ENCODE measurements at places on chromosomes 5 and 9. TPM values are rescaled to one million over a fixed set of nuclear protein-coding genes. Genes with fewer than 3 reads are reported as not detected.

TMEM215 gene
- 0.02 TPM for polyA plus RNA-seq

GOLGA2 gene
- polyA plus RNA-seq: 45.0 TPM

DNA sequence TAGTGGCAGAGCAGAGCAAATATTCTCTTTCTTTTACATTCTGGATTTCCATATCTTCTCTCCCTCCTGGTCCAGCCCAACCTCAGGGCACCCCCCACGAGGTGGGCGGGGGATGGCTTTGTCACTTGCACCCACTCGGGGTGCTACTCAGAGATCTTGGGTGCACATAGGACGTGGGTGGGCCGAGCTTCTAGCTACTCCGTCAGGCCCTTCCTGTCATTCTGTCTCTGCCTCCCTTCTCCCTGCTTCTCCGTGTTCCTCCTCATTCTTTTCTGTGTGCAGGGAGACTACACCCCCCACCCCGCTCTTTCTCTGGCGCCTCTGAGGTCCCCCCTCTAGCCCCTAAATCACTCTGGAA, 19.5 kb downstream of the PCDHGC5 start:
- DNase-seq: no peak
- H3K36me3 ChIP-seq: no peaks in the 10 kb centered on the region
- no peak overlapping the region for H3K4me3 ChIP-seq
- H3K4me1 ChIP-seq: peaks cover 38% of the 10 kb centered on the region
- H3K27me3 ChIP-seq: peaks cover 40% of the 10 kb centered on the region

GRCh38 chr5:1465117-1465516, 19.9 kb upstream of the SLC6A3 start:
- no peaks in the 10 kb centered on the region for H3K27me3 ChIP-seq
- no peaks in the 10 kb centered on the region for H3K4me1 ChIP-seq
- DNase-seq: no peak
- H3K4me3 ChIP-seq: no peak overlapping the region
- H3K36me3 ChIP-seq: peaks cover 46% of the 10 kb centered on the region

DNA sequence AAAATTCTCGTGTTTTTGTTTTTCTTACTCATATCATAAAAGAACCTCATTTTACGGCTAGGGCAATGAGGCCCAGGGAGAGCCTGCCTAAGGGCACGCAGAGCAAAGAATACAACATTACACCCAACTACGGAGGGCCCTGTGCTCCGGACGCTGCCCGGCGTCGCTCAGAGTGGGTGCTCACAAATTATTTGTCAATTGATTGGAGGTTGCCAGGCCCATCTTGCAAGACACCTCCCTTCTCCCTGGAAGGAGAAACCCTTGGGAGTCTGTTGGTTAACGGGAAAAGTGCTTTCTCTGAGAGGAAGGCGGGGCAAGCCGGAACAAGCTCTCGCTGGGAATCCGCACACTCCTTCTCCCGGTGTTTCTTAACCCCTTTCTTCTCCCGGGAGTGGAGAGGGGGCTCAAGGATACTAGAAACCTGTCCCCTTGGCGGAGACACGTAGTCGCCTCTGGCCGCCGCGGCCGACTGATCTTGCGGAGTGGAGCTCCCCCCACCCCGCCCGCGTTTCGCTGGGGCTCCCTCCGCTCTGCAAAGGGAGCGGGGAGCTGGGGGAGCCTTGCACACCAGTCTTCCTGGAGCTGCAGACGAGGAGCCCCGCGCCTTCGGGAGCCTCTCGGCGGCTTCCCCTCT, 599.3 kb upstream of the SGCD start:
- no peak overlapping the region for H3K4me3 ChIP-seq
- no peak overlapping the region for H3K27ac ChIP-seq
- DNase-seq: no peak
- H3K4me1 ChIP-seq: peaks cover 2% of the 10 kb centered on the region

GRCh38 chr5:38931731-38932130, 85.9 kb downstream of the OSMR start:
- no peak overlapping the region for H3K4me3 ChIP-seq
- H3K36me3 ChIP-seq: no peaks in the 10 kb centered on the region
- H3K4me1 ChIP-seq: no peaks in the 10 kb centered on the region
- DNase-seq: no peak
- H3K27ac ChIP-seq: no peak overlapping the region

DNA sequence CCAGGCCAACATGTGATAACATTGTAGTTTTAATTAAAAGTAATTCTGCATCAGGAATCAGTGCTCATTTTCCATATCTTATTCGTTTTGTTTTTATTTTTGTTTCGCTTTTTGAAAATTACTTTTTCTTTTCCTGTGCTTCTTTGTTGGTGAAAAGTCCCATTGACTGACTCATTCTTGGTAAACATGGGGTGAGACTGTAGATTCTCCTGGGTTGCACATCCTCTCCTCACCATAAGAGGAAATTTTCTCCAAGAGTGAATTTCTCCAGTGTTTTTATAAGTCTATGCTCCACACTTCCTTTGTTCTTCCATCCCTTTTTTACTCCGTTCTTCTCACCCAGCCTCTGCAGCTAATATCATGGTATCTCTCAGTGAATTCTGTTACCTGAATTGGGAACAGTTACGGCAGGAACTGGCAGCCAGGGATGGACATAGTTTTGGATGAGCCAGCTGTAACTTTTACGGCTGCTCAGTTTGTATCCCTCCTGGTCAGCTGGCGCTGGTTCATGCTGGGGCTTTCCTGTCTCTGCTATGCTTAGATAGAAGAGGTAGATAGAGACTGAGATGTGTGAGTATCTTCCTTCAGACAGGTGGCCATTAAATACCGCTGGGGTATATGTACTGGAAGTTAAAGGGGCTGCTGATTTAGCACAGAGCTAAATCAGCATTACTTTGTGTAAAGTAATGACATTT, 80.0 kb downstream of the MAN2A1 start:
- H3K4me3 ChIP-seq: no peak overlapping the region
- H3K27me3 ChIP-seq: no peaks in the 10 kb centered on the region
- H3K36me3 ChIP-seq: peaks cover 11% of the 10 kb centered on the region
- H3K27ac ChIP-seq: no peak overlapping the region
- no peaks in the 10 kb centered on the region for H3K4me1 ChIP-seq

Data from thymus (tissue), 14 donors.